Stimulated activated CD8-positive, alpha-beta memory T cell treated with anti-CD3 and anti-CD28 coated beads, Interleukin-7, amount 100 ng/mL, for 24 hours (primary cell): ENCODE measurements at places on chromosomes 3 and 15.

GRCh38 chr15:96474231-96474664 lies 143.7 kb downstream of the NR2F2 start:
- no peak for DNase-seq

- no peak for DNase-seq
These were observed 13.1 kb downstream of the SLC6A6 start for GRCh38 chr3:14415501-14415900.

- no peak for DNase-seq
These were observed 45.3 kb upstream of the ATP2B2 start for GRCh38 chr3:10550705-10551104.

GRCh38 chr15:35181538-35181937 lies 96.4 kb upstream of the NANOGP8 start:
- no peak for DNase-seq
